ENCODE measurements at places on chromosomes 7 and 10.

DNA sequence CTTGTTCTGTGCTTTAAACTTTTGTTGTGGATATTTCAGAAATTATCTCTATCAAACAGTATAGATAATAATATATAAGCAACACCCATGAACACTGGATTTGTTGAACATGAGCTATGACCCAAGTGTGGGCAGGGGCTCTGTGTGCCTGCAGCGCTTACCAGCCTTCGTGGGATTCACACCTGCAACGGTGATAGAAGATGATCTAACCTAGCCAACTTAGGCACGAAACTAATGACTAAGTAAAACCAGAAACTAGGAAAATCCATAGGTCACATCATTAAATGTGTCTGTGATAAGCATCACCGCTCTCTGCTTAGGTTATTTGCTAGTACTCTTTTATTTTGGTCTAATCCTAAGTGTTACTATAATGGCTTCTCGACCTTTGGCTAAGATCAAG, 18.0 kb downstream of the SPAG6 start:
- DNase-seq = no peak

DNA sequence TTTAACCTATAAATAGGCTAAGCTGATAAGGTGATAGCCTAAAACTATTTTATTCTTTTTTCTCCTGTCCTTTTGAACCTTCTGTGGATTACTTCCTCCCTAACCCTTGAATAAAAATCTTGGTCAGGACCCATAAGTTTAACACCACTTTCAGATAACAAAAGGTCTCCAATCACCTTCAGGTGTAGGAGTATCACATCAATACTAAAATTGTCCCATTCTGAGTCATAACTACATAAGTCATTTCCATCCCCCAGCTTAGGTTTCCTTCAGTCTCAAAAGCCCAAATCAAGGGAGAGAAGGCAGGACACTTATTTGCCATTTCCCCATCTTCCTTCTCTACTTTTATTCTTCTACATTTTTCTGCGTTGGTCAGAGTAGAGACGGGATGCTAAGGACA, 56.9 kb upstream of the WNT16 start:
- DNase-seq = no peak

- no peak for DNase-seq
These were observed 122.5 kb upstream of the MBL2 start for GRCh38 chr10:52895059-52895458.

DNA sequence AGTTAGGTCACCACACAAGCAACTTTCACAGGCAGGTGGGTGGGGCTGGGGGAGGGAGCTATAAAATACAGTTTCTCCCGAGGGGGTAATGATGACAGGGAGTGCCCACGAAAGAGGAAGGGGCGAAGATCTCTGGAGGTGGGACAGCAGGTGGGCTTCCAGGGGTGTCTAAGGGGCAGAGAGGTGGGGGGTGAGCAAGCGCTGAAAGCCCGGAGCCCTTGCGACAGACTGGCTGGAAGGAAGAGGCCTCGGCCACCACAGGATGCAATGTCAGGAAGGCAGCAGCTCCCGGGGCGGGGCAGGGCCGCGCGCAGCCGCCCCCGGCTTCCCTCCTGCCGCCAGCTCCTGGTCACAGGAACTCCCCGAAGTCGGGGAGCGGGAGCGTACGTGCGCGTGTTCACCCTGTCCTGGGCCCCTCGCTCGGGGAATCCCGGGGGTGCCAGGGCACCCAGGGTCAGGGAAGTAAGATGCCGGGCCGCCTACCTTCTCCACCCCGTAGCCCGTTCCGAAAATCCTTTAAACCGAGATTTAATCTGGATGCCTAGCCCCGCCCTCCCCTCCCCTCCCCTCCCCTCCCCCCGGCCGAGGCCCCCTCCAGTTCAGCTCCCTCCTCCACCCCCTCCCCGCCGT, 105.2 kb upstream of the PPIF start:
- DNase-seq = peak; percentile 73

- DNase-seq = no peak
These were observed 190.4 kb downstream of the HDAC9 start for GRCh38 chr7:18685971-18686370.

DNA sequence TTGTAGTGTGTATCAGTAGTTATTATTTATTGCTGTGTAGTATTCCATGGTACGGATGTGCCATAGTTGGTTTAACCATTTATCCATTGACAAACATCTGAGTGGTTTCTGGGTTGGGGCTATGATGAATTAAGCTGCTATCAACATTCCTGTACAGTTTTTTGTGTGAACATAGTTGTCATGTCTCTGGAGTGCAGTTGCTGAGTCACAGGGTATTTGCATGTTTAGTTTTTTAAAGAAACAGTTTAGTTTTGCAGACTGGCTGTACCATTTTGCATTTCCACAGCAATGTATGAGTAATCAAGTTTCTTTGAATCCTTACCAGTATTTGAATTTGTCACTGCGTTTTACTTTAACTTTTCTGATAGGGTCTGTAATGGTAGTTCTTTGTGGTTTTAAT, 516.7 kb upstream of the CELF2 start:
- no peak for DNase-seq

- DNase-seq = no peak
These were observed 61.7 kb downstream of the GSAP start for GRCh38 chr7:77354484-77354883.

- peak; percentile 97 for DNase-seq
These were observed 11.5 kb upstream of the DNAJC12 start for GRCh38 chr10:67849331-67850011.

DNA sequence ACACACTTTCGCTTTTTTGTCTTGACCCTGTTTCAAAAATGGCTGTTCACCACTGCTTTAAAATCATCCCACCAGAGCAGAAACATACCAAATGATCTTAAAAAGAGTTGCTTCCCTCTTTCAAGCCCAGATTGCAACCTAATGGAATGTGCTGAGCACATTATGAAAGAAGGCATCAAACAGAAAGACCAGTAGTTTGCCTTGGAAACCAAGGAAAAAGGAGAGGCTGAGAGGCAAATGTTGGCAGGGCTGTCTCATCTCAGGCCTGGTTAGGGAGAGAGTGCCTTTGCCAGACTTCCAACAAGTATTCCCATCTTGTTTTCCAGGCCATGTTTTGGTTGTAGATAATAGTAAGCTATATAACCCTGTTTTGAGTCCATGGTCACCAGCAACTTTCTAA, 64.3 kb downstream of the ABCB4 start:
- no peak for DNase-seq

DNA sequence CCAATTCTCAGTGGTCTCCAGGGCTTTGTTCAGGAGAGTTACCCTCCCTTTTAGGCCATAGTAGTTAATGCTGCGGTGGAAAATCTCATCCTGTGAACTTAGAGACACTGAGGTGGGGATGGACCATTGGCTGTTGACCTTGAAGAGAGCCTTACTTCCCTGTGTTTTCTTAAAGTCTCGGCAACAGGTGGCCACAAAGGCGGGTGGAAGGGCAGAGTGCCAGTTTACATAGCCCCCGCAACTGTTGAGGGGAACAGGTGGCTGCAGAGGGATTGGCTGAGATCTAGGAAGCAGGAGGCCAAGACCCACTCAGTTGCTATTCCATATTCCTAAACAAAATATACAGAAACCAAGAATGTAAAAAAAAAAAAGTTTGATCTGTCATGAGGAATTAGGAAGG, 160.6 kb downstream of the ST7 start:
- peak; percentile 38 for DNase-seq

GRCh38 chr7:114048386-114049235, 129.8 kb upstream of the PPP1R3A start:
- no peak for DNase-seq

DNA sequence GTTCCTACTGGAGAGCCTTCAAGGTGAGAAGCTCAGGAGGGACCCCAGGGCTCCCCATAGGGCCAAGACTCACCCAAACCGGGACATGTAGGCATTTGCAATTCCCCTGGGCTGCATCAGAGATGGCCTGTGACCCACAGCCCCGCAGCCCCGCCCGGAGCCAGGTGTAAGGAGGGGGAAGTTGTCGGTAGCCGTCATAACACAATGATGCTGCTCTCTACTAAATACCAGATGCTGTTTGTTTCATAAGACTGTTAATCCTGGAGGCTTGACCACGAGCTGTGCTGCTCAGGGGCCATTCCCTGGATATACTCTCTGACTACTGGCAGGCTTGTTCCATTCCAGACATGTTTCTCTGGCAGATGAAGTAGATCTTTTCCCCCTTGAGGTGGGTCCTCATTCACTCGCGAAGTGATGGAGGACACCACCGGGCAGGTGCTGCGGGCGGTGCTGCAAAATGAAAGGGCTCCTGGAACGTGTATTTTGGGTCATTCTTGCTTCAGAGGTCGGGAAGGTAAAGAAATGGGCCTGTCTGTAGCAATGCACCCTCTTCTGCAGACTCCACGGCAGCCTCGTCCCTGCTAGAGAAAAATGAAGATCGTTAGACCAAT, 61.1 kb downstream of the MKI67 start:
- no peak for DNase-seq

DNA sequence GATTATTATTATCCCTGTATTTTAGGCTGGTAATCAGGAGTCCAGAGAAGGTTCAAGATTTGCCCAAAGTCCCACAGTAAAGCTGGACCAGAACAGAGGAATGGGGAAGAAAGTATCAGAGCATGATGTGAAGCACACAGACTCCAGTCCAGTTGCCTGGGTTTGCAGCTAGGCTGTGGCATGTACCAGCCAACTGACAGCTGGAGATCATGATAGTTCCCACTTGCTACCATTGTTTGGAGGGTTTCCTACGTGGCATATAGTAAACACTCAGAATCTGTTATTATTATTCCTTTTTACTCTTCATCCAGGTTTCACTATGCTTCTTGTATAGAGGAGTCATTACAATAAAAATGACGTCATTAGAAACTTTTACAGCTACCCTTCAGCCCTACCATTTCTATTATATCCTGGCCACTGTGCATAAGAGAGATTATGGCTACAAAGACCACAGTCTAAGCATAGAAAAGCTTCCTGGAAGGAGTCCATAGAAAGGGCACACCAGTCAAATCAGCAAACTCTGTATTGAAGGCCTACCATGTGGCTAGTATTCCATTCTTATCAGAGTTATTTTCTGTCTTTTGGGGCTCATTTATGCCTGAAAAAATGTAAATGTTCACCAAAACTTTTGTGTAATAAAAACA, 66.6 kb downstream of the MTPN start:
- DNase-seq = no peak

GRCh38 chr7:30080818-30081217, 52.6 kb downstream of the PLEKHA8 start:
- DNase-seq = no peak

DNA sequence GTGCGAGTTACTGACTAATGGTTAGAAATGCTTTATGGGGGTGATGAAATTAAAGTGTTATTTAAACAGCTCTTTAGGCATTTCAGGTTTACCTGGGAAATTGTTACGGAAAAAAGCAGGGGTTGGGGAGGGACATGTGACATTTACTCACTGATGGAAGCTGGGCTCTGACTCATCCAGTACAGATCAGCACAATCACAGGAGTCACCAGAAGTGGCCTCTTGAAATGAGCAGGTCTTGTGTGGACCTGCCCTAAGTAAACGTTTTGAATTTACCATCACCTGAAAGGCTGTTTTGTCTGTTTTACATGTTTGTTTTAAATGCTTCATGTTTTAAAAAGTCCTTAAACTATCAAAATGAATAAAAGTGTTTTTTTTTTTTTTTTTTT, 2.3 kb downstream of the GLRX3 start:
- DNase-seq = no peak

GRCh38 chr7:101985903-101986734, 168.7 kb downstream of the CUX1 start:
- peak; percentile 53 for DNase-seq

GRCh38 chr10:34816501-34817002, 1.5 kb upstream of the PARD3 start:
- peak; percentile 71 for DNase-seq

DNA sequence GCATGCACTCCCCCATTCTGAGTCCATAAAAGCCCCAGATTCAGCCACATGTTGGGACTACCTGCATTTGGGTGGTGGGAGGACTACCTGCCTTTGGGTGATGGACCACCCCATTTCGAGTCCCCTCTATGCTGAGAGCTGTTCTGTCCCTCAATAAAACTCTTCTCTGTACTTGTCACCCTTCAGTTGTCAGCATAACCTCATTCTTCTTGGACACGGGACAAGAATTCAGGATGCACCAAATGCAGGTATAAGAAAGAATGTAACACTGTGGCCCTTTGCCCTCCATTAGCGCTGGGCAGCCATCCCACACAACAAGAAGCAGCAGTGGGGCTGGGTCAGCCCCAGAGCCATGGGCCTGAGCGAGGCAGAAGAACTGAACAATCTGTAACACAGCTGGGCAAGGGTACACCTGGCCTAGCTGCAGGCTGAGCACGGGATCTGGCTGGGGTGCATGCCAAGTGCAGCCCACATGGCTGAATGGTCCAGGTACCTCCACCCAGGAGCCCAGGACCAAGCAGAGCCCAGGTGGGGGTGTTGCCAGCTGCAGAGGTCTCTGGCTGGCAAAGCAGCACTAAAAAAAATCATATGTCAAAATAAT, 1344.3 kb upstream of the LRRTM3 start:
- DNase-seq = no peak

GRCh38 chr7:53485354-53485753, 449.9 kb downstream of the POM121L12 start:
- no peak for DNase-seq

DNA sequence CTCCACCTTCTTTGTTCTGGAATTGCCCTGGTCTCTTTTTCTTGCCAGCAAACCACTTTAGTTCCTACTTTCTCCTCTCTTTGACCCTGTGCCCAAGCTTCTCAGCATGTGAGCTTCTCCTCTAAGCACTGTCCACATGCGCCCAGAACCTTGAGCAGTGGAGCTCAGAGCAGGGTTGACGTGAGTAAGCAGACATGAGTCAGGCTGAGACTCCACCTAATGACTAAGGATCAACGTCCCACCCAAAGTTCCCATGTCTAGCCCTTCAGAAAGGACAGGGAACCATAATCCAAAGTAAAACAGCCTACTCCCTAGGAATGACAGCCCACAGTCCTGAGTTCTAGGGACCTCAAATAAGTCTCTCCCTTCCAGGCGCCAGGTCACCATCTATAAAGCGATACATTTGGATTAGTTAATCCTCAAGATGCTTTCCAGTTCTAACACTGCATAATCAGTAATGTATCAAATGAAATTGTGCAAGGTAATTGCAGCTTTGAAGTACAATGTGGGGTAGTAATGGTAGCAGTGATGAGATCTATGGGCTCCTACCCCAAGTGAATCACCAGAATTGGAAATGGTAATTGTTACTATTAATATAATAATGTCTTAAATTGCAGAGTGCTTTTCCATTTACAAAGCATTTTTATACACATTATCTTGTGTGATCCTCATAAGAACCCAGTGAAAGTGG, 44.5 kb downstream of the KCNMA1 start:
- DNase-seq = no peak

DNA sequence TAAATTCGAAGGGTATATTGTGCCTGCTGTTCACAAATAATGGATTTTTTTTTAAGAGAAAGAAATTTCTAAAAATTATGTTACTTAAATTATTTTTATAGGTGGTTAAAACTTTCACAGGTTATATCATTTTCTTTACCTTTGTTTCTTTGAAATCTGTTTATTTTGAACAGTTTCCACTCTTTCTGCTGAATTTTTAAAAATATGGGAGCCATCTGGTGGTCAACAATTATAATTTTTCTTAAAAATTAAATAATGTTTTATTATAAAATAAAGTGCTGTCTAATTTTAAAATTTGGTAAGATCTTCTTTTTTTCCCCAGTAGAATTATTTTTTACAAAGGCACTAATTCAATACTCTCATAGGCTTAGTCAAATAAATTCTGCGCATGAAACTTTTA, 263.9 kb downstream of the ETV1 start:
- DNase-seq = no peak

- no peak for DNase-seq
These were observed 34.4 kb downstream of the RCC1L start for GRCh38 chr7:75039166-75039565.
